Muscle of leg (tissue), 16 donors: ENCODE measurements at places on chromosomes 6 and 20. TPM values are rescaled to one million over a fixed set of nuclear protein-coding genes. Genes with fewer than 3 reads are reported as not detected.

Gene LY86
- 2.7 TPM for total RNA-seq

Gene TMEM242
- 10.0 TPM for total RNA-seq

Gene RRP36
- 53.1 TPM for total RNA-seq

Gene BLCAP
- total RNA-seq: 282 TPM

DNA sequence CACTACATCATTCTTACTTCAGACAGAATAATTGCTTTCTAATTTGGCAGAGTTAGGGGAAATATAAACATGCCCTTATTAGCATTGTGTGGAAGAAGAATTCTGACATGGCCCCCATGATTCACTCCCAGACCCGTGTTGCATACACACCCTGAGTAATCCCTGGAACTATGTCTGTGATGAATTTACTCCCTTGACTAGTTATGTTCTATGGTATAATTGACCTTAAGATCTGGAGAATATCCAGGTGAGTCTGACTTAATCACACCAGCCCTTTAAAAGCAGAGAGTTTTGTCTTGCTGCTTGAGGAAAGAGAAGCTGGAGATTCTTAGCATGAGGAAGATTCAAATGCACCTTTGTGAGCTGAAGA lies 262.9 kb downstream of the SOX4 start:
- H3K27ac ChIP-seq: no peak overlapping the region
- H3K4me3 ChIP-seq: no peak overlapping the region
- DNase-seq: no peak
- no peaks in the 10 kb centered on the region for H3K4me1 ChIP-seq
- no peaks in the 10 kb centered on the region for H3K27me3 ChIP-seq

DNA sequence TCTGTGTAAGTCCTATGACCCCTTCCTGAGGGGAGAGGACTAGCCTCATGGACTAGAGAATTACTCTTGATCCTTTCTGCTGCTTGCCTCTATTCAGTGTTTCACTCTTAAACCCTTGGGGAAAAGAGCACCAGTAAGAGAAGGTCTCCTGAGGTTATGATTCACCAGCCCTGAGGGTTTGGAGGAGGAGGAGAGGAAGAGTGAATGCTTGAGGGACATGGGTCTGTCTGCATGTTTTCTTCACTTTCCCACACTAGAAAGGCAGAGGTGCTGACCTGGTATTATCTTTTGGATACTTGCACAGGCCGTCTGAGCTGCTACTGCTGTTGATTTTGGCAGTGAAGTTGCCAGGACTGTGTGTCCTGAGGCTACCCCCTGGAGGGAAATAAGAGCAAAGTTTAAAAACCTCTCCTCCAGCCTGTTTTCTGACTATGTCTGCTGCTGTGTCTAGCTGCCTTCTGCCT lies 78.3 kb downstream of the CD109 start:
- no peaks in the 10 kb centered on the region for H3K4me1 ChIP-seq
- no peaks in the 10 kb centered on the region for H3K36me3 ChIP-seq
- H3K4me3 ChIP-seq: no peak overlapping the region

GRCh38 chr6:5213836-5214235 lies 46.9 kb downstream of the LYRM4 start:
- H3K4me3 ChIP-seq: no peak overlapping the region
- H3K36me3 ChIP-seq: peaks cover 7% of the 10 kb centered on the region
- no peak for DNase-seq
- no peaks in the 10 kb centered on the region for H3K27me3 ChIP-seq
- no peak overlapping the region for H3K27ac ChIP-seq
- H3K4me1 ChIP-seq: peaks cover 9% of the 10 kb centered on the region

DNA sequence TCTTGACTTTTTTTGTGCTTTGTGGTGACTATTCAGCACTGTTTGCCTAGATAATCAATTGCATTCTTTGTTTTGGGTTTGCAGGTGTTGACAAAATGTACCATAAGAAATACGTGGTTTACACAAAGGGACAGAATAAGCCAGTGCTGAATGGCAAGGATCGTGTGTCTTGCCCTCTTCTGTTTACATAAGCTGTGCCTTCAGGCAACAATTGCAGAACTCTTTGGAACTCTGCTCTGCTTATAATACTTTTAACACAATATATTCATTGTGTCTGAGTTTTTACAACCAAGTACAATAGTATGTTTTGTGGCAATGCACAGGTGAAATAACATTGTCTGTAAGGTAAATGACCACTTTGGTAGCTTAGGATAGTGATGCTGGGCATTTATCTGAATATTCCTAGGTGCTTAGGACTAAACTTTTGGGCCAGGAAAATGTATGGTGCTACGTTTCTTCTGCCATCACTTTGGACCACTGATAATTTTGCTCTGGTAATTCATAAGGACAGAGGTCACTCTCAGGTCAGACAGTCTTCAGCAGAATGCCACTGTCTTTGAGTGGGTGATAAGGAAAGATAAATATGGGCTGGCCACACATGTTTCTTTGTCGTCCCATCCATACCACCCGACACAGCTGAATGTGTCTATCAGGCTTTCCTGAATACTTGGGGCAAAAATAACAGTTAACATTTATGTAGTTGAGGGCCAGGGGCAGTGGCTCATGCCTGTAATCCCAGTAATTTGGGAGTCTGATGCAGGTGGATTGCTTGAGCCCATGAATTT lies 344.6 kb upstream of the IMPG1 start:
- DNase-seq: no peak
- H3K27ac ChIP-seq: no peak overlapping the region
- no peak overlapping the region for H3K4me3 ChIP-seq
- no peaks in the 10 kb centered on the region for H3K4me1 ChIP-seq
- no peaks in the 10 kb centered on the region for H3K36me3 ChIP-seq

- no peak overlapping the region for H3K4me3 ChIP-seq
- DNase-seq: no peak
- H3K4me1 ChIP-seq: no peaks in the 10 kb centered on the region
- H3K27me3 ChIP-seq: no peaks in the 10 kb centered on the region
- H3K36me3 ChIP-seq: no peaks in the 10 kb centered on the region
Measured at GRCh38 chr6:92690997-92691599, 728.3 kb downstream of the EPHA7 start.
